ENCODE measurements at places on chromosomes 1 and 21. TPM values are rescaled to one million over a fixed set of nuclear protein-coding genes. Genes with fewer than 3 reads are reported as not detected.

DNA sequence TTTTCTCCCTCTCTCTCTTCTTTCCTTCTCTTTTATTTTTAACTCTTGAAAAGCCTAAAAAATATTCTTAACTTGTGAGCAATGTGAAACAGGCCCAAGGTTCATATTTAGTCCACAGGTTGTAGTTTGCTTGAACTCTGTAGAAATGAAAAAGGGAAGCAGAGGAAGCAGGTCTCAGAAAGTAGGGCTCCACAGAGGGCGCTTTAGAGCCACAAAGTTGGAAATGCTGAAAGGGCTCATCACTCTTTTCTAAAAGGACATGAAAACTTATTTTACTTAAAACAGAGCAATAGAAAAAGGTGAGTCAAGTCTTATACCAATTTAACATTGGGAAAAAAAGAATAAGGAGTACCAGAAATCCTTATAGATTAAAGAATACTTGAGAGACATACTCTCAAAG is 247.0 kb downstream of the USP25 start:
- no peak overlapping the region for H3K4me3 ChIP-seq
- DNase-seq, result no peak
- no peak overlapping the region for H3K27ac ChIP-seq
- peaks cover 3% of the 10 kb centered on the region for H3K27me3 ChIP-seq
- no peaks in the 10 kb centered on the region for H3K36me3 ChIP-seq

- peaks cover 15% of the 10 kb centered on the region for H3K4me1 ChIP-seq
- H3K27me3 ChIP-seq, result peaks cover 3% of the 10 kb centered on the region
- DNase-seq, result no peak
Measured at GRCh38 chr1:210556475-210556874, 227.8 kb downstream of the HHAT start.

- no peak overlapping the region for H3K4me3 ChIP-seq
- H3K4me1 ChIP-seq, result no peaks in the 10 kb centered on the region
- peaks cover 10% of the 10 kb centered on the region for H3K36me3 ChIP-seq
- DNase-seq, result no peak
Measured at GRCh38 chr1:68142036-68142435, 90.3 kb downstream of the WLS start.

The CCDC190 gene
- not detected for total RNA-seq

The OPTC gene
- total RNA-seq, result not detected

Measured in HFFc6 (cell line).